ENCODE measurements at places on chromosomes 6 and 20.

GRCh38 chr20:57190536-57191264, 75.7 kb downstream of the BMP7 start:
- no peak for DNase-seq

DNA sequence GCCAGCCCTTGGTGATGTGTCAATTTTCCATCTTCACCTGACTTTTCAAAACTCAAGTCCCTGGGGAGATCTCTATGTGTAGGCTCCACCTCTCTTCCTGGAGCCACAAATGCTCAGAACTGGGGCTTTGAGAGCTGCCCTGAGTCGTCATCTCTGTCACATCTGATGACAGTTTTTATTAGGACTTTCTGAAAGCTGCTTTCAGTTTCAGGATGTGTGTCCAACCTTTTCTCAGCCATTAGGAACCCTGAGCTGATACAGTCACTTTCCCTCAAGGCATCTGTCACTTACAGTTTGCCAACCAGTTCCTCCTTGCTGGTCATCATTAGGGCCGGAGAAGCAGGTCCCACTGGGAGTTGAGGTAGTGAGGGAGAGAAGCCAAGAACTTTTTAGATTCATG, 365.9 kb upstream of the CHD6 start:
- DNase-seq: no peak

DNA sequence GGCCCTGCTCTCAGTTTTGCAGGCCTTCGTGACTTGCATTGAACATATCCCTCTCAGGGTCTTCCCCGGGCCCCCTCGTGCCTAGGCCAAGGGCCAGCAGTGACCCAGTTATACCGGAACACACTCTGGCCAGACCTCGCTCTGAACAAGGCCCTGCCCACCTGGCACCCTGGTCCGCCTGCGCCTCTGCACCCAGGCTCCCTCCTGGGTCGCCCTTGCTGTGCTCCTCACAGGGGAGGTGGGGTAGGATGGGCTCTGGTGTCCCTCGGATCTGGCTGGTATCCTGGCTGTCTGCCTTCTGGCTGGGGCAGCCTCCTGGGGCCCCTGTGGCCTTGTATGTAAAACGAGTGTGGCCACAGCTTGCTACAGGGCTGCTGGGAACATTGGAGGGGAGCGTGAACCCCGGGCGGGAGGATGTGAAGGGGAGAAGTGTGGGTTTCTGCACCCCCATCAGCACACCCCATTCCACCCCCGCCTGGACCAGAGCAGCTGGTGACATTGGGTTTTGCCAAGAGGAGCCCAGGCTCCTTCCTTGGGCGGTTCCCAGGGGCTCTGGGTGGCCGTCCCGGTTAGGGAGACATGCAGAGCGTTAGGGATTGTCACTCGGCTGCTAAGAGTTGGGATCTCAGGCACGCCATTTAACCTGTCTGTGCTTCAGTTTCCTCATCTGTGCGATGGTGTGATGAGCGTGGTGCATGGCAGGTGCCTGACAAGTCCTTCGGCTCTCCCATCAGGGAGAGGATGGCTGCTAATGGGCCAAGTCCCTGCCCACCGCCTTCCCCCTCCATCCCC, 17.5 kb downstream of the SRC start:
- no peak for DNase-seq

DNA sequence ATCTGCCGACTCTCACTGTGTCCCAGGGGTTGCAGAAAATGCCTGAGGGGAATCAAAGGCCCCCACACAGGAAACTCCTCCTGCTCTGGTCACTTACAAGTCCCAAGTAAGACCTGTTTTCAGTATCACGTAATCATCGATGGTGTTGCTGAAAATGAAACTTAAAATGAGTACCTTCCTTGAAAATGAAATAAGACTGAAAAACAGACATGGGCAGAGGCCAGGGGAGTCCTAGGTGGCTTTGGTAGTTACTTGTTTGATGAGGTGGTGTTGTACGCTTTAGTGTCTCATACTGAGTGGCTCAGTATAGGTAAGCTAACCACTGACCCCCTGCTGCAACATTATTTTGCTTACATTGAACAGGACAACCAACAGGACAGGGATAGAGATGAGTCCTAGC, 43.0 kb upstream of the SYNCRIP start:
- DNase-seq: no peak

DNA sequence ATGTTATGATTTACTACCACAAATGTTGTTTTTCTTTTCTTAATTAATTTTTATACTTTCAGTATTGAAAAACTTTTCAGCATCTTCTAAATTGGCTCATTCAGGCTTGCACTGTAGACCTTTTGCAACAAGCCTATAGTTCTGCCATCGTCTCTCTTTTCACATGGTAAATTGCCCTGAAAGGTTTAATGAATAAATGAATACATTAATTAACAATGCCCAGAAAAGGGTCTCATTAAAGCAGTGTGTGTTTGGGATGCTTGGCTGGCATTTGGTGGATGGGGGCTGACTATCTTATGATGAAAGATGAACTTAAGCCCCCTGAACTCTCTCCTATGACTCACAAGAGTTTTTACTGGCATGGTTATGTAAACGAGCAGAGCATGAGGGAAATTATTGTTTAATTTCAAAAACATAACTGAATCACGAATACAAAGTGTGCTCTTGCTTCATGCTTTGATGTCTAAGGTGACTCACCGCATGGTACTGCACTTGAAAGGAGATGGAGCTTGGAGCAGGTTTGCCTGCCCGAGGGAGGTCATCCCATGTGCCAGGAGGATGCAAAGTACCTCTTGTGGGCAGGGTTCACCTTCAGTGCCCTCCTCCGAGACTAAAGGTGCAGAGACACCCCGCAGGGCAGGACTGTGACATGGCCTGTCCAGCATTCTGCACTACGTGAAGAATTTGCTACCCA, 13.8 kb upstream of the PCK1 start:
- no peak for DNase-seq

All from omental fat pad (tissue), 4 donors.